ENCODE measurements at places on chromosomes 5 and 9.
A peak's percentile ranks its signal among the peaks of the same experiment; 100 is the strongest.

DNA sequence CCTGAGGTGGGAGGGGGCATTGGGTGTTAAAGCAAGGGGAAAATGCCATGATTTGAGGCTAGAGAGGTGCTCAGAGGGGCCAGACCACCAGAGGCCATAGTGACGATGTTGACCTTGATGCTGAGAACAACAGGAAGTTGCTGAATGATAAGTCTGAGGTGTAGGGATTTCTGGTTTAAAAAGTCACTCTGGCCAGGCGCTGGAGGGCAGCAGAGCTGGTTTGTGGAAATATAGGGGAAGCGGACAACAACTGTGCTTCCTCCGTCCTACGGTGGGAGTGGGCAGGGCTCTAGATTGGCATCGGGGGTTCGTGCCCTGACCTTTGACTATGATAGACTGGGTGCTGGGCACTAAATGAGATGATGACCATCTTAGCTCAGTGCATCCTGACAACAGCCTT is 44.7 kb downstream of the STOM start:
- peak; percentile 22 for DNase-seq

DNA sequence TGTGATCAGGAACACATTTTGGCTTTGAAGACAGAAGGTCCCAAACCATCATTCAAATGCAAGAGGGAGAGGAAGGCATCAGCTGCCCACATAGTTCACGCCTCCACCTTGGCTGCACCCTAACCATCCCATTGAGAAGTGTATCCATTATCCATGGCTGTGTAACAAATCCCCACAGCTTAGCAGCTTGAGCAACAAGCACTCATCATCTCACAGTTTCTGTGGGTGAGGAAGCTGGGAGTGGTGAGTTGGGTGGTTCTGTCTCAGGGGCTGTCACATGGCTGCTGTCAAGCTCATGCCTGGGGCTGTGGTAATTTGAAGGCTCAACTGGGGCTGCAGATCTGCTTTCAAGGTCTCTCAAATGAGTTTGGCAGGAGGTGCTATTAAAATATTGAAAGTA is 23.0 kb upstream of the CEP72 start:
- DNase-seq = no peak

DNA sequence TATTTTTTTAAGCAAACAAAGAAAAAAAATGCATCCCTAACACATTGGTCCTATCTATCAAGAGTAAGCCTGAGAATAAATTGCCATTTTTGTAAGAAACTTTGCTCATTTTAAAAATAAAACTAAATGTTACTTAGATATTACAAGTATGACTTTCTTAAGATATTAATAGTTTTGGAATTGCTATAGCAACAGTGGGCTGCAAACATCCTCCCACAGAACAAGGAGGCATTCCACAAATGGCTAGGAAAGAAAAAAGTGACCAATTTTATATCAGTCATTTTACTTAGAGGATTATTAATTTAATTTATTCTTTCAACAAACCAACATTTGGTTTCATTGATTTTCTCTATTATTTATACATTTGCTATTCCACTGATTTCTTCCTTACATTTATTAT is 63.7 kb downstream of the LURAP1L start:
- DNase-seq = peak; percentile 59

GRCh38 chr5:73531356-73531755 is 33.1 kb downstream of the BTF3 start:
- DNase-seq = no peak

DNA sequence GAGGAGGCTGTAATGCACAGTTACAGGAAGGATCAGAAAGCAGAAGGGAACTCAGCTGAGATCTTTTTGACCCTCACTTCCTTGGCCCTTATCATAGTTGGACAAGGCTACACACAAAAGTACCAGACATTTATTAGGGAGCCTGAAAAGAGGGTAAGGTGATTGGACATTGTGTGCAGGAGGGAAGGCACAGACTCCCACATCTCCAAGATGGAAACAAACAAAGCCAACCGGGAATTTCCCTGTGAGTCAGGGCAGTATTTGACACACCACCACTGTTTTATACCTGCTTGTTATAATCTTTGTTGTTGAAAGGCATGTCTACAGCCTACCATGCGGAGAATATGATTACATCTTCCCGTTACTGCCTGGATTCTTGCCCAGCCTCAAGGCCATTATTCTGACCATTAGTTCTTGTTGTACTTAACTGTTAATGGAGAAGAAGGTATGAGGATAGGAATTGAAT is 3.0 kb upstream of the CCNG1 start:
- DNase-seq = peak; percentile 74

DNA sequence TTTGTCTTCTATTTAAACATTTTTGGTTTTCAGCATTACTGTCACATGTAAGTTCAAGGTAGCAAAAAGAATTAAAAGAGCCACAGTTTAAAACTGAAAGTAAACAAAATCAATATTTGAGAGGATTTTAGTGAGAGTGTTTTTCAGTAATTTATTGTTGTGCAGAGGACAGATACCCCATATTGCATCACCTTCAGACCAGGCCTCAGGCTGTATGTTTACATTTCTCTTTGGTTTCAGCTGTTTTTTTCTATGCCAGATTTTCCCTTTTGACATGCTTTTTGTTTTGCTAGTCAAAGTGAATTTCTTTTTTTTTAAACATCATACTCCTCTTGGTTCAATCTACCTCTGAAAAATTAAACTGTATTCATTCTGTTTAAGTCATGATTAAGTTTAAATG is 47.2 kb downstream of the MAST4 start:
- DNase-seq = no peak

GRCh38 chr5:146751781-146752401 is 126.7 kb downstream of the PPP2R2B start:
- DNase-seq = no peak

- no peak for DNase-seq
Observed at GRCh38 chr5:176517053-176517661, 20.0 kb downstream of the RNF44 start.

- no peak for DNase-seq
Observed at GRCh38 chr9:92426501-92427145, 2.4 kb upstream of the OMD start.

DNA sequence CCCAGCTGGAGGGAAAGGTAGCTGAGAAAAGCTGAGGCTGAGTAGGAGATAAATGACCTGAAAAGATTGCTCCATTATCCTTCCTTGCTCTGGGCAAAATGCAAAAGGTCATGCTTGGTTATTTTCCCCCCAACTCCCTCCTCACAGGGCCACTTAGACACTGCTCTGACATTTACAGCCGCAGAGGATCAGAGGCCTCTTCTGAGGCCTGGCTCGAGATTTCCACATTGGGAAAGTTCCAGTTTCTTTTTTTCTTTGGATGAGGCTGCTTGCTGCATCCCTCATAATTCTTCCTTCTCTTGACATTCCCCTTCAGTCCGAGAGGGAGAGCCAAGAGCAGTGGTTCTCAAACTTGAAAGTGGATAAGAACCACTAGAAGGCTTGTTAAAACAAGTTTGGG is 60.1 kb upstream of the HSPA9 start:
- DNase-seq = no peak

DNA sequence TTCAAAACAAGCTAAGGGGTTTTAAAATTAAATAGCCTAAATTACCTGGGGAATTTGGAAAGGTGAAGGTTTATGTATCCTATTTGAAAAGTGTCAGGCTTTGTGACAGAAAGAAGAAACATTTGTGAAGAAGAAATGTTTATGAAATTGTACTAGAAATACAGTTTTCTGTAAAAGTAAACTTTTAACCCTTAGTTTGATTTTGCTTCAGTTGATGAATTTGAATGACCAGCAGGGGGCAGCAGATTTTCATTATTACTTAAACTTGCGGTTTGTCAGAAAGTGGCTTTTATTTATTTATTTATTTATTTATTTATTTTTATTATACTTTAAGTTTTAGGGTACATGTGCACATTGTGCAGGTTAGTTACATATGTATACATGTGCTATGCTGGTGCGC is 58.1 kb downstream of the NNT start:
- DNase-seq = peak; percentile 80

GRCh38 chr9:112819635-112820496 is 69.3 kb downstream of the SNX30 start:
- peak; percentile 83 for DNase-seq

DNA sequence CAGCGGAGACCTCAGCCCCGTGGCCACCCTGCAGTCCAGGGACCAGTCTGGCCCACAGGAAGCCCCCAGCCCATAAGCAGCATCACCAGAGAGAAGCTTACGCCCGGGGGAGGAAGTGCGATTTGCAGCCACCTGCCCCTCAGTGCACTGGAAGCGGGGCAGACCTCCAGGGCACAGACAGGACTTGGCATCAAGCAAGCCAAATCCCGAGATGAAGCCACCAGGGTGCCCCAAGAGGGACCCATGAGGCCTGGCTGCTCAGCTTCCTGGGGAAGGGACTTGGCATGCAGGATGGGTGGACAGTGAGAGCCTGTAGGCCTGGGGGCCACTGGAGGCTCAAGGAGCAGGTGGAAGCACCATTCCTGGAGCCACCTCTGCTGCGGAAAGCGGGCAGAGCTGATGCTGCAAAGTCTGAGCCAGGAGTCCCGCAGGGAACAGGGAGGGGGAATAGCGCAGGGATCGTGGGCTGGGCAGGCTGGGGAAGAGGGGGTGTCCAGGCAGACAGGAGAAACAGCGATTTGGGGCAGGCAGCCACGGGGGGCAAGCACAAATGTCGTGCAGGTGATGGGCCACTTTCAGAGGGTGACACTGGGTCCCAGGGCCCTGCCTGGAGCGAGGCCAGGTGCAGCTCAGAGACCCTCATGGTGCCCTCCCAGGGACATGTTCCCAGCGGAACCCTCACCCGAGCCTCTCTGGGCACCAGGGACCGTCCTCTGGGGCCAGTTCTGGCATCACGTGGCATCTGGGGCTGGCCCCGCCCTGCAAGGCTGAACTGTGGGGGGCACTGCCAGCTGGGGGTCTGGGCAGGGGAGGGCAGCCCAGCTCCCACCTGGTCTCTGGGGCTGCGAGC is 3.2 kb downstream of the LRRC26 start:
- no peak for DNase-seq

DNA sequence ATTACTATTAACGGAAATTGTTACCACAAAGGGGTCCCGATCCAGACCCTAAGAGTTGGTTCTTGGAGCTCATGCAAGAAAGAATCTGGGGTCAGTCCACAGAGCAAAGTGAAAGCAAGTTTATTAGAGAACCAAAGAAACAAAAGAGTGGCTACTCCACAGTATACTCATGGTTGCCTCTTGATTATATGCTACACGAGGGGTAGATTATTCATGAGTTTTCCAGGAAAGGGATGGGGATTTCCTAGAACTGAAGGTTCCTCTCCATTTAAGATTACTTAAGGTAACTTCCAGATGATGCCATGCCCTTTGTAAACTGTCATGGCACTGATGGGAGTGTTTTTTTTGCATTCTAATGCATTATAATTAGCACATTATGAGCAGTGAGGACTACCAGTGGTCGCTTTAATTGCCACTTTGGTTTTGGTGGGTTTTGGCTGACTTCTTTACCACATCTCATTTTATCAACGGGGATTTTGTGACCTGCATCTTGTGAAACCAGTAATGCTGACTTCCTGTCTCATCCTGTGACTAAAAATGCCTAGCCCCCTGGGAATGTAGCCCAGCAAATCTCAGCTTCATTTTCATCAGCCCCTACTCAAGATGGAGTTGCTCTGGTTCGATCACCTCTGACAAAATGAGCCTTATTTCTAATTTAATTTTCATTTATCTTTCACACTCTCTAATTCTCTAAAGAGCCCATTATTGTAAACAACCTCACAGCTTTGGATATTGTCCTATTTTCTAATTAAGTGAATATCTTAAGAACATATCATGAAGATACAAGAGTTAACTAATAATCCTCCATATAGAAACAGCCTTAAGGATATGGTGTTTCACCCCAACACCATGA is 336.3 kb downstream of the RASEF start:
- no peak for DNase-seq

DNA sequence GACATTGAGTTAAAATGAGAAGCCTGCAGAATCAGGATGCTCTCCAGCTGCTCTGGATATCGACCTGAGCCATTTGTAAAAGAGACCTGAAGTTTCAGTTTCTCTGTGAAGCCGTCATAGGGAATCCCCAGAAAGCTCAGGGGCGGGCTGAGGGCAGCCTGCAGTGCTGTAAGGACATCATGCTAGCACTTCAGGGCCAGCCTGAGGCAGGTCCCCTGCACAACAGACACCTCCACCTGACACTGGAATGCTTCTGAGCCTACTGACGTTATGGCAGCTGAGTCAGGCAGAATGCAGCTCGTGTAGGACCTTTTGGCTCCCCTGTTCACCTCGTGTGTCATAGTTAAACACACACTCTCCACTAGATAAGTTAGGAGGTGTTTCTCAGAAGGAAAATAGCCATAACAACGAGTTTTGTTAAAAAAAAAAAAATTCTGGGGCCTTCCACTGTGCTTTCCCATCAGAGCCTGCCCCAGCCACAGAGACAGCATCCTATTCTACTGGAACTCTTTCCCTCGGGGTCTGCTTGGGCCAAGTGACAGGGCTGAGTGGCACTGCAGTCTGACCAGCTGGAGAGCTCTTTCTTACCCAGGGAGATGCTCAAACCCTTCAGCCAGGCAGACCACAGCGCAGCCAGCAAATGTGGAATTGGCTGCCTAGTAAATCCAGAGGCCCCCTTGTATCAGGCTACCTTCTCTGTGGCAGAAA is 354.9 kb downstream of the DIRAS2 start:
- DNase-seq = no peak

GRCh38 chr5:36240779-36241630 is 720 bp downstream of the NADK2 start:
- DNase-seq = peak; percentile 72

GRCh38 chr9:136712690-136713544 is 545 bp downstream of the DIPK1B start:
- DNase-seq = no peak

DNA sequence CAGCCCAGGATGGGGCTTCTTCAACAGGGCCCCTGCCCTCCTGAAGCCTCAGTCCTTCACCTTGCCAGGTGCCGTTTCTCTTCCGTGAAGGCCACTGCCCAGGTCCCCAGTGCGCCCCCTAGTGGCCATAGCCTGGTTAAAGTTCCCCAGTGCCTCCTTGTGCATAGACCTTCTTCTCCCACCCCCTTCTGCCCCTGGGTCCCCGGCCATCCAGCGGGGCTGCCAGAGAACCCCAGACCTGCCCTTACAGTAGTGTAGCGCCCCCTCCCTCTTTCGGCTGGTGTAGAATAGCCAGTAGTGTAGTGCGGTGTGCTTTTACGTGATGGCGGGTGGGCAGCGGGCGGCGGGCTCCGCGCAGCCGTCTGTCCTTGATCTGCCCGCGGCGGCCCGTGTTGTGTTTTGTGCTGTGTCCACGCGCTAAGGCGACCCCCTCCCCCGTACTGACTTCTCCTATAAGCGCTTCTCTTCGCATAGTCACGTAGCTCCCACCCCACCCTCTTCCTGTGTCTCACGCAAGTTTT is 23.6 kb downstream of the PCDHGC5 start:
- DNase-seq = peak; percentile 71

DNA sequence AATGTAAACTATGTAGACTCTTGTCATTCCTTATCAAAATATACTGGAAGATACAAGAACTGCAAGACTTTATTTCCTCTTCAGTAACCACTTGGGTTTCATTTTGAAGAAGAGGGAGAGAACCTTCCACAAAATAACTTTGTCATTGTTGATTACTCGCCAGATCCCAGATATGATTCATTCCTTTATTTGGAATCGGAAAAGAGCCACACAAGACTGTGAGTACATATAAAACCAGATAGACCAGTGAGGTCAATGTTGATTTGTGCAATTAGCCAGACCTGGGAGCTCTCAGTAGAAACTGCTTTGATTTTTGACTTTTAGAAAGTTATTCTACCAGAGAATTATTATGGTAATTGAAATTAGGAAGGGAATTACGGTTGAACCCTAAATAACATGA is 146.1 kb downstream of the TMEM167A start:
- DNase-seq = peak; percentile 12

GRCh38 chr5:16867577-16867953 is 68.5 kb downstream of the MYO10 start:
- DNase-seq = no peak
